Neuronal stem cell (in vitro differentiated cells): ENCODE measurements at places on chromosomes 13 and 19.

- no peak for DNase-seq
Observed at GRCh38 chr19:13427273-13428051, 78.8 kb downstream of the CACNA1A start.

DNA sequence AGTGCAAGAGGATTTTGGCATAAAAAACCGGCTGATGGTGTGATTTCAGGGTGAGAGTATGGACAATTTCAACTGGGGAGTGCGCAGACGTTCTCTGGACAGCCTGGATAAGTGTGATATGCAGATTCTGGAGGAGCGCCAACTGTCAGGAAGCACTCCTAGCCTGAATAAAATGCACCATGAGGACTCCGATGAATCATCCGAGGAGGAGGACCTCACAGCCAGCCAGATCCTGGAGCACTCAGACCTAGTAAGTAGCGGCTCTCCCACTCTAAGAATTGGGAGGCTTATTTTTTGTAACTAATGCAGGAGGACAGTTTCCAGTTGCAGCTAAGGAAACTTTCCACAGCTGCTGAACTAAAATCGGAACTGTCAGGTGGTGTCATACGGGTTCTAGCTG, 53.6 kb downstream of the ZAR1L start:
- DNase-seq: no peak

GRCh38 chr19:14476673-14477401, 1.7 kb upstream of the PTGER1 start:
- no peak for DNase-seq

DNA sequence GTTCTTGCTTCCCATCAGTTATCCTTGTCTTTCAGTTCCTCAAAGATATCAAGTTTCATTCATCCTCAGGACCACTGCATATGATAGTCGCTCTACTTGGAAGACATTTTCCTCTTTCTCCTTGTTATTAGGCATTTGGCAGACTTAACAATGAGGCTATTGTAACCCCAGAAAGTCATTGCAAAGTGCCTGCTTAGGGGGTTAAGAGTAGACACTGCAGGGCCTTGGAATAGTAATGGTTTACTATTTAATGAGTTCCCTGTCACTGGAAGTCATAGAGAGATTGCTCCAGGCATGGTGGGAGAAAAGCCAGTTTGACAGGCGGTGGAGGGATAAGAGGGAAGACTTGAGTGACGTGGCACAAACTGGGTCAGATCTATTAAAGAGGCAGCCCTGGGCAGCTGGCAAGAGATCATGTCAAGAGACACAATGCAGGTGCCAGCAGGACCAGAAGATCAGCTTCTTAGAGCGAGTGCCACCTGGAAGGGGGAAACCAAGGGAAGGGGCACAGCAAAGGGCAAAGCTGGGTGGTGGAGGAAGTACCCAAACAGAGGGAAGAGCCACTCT, 16.8 kb upstream of the CPB2 start:
- DNase-seq: no peak

- DNase-seq: no peak
Observed at GRCh38 chr19:47539747-47540311, 25.0 kb upstream of the NAPA start.

DNA sequence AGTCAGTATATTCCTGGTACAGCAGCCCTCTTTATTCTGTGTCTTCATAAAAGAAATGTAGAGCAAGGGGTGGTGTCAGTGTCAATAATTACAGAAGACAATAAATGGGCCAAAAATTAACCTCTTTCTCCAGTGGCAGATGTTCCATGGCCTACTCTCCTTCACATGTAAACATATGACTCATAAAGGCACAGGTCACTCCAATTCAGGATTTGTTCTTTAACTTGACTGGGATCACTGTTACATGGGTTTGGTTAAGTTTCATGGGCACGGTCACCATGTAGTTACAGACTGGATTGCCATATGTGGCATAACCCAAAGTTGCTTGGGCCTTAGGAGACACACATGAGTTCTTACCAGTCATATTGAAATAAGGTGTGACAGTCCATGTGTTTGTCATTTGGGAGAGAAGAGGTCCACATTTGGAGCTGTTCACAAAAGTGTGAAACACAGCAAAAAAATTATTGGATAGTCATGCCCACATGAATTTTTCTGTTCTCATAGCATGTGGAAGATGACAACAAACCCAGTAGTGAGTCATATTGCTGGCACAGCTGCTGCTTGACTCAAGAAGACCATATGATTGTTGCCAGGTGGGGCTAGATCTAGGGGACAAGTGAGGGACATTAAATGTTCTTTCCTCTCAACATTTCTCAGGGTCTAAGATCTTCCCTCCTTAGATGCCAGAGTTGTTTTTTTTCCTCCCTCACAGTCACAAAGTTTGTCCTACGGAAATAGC, 68.1 kb upstream of the HTR2A start:
- DNase-seq: no peak

- peak; percentile 73 for DNase-seq
Observed at GRCh38 chr13:112619730-112620631, 32.0 kb upstream of the TUBGCP3 start.

GRCh38 chr19:10852098-10852800, 4.0 kb downstream of the C19orf38 start:
- no peak for DNase-seq

DNA sequence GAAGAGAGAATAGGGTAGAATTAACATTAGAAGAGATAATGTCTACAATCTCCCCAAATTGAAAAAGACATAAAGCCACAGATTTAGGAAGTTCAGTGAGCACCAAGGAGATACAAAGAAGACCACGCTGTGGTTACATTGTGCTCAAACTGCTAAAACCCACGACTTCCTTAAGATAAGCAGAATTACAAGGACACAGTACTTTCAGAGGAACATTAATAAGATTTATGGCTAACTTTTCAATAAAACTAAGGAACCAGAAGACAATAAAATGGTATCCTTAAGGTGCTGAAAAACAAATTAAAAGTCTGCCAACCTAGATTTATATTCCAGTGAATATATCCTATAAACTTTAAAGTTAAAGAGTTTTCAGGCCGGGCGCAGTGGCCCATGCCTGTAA, 7.4 kb upstream of the IL17D start:
- DNase-seq: no peak

GRCh38 chr19:6479836-6480398, 1.7 kb downstream of the DENND1C start:
- no peak for DNase-seq

DNA sequence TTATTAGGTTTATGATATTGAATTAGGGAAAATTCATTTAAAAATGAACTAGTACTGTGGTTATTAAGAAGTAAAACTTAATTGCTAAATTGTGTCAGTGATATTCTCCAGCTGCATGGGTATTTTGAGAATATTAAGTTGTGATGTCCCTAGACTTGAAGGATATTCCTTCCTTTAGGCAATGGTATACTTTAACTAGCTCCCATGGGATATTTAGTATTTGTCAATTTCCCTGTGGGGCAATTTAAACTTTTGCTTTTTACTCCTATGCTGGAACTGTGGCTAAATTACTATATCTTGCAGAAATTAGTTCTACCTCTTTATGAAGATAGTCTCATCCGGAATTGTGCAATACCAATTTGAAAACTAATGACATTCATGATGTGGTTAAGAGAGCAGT, 151.6 kb upstream of the CSNK1A1L start:
- no peak for DNase-seq
